ENCODE measurements at places on chromosomes 12 and 14. TPM values are rescaled to one million over a fixed set of nuclear protein-coding genes. Genes with fewer than 3 reads are reported as not detected.

GRCh38 chr12:125412506-125412905 lies 347.3 kb downstream of the AACS start:
- no peak for DNase-seq

GRCh38 chr12:57133916-57134315 lies 5.6 kb downstream of the LRP1 start:
- DNase-seq: no peak

GRCh38 chr14:63670692-63671091 lies 29.0 kb upstream of the WDR89 start:
- no peak for DNase-seq

DNA sequence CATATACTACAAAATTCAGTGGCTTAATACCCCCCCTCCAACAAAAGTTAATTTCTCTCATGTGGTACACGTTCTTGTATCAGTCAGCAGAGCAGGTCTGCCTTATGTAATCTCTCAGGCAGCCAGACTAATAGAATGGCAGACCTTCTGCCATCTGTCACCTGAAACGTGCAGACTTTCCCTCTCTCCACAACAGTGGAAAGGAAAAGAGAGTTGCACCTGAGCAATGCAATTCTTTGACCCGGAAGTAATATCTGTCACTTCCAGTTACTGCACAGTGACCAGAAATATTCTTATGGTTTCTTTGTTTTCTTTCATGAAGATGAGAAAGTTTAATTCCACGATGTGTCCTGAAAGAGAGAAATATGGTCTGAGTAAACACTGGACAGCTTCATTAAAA lies 14.4 kb downstream of the KERA start:
- DNase-seq: no peak

Gene EID3
- 8.5 TPM for total RNA-seq

DNA sequence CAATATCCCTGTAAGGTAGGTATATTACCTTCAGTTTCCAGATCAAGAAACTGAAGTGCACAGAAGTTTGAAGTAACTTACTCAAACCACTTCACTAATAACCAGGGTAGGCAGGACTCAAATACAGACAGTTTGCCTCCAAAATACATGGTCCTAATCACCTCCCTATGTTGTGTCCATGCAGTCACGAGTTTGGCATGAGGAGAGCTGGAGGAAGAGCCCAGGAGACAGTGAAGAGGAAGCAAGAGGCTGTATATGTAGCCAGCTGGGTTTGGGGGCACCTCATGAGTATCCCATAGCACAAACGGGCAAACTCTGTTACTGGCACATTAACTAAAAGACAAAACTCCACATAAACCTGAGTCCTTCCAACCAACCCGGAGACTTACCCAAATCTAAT lies 79.2 kb downstream of the DUSP16 start:
- no peak for DNase-seq

DNA sequence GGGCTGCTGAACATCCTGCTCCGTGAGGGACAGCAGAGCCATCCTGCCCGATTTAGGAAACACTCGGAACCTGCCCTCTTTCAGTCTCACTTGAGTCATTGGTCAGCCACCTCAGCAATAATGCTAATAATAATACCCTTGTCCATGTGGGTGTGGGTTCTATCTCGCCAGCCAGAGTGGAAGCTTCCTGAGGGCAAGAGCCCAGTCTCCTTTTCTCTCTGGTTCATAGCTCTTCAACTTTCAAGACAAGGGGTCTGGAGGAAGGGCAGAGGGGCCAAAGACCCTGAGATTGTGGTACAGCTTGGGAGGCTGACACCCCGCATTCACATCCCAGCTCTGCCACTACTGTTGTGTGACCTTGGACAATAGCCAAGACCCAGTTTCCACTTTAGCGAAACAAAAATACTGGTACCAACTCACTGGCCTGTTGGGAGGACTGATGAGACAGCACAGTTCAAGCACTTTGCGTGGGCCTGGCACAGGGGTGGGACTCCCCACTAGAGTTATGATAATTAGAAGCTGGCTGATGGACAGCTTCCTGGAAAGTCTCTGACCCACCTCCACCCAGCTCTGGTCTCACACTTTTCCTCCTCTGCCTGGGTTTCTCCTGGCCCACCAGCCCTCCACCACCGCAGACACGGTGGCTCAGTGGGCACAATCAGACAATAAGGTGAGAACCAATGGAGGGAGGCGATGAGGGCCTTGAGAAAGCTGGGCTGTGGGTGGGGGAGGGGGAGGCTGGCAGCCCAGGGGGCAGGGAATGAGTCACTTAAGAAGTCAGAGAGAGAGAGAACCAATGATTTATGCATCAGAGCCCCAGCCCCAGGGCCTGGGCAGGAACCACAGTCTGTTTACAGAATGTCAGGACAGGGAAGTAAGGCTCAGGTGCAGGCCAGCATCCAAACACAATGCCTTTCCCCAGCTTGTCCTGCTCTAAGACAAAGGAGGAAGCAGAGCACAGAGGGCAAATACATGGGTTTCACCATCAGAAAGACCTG lies 9.6 kb downstream of the FAIM2 start:
- DNase-seq: no peak

DNA sequence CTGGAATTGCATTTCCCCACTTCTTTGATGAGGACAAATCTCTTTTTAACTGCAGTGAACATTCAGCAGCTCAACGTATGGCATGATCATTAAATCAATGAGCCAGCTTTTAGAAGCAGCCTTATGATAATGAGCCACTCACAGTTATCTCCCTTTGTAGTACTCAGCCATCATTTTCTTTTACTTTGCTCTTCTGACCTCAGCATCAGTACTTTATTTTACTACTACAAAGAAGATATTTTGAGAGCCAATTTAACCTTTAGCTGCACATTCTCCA lies 250.0 kb upstream of the CLEC14A start:
- no peak for DNase-seq

- DNase-seq: no peak
Observed at GRCh38 chr12:69913526-69913925, 88.5 kb downstream of the MYRFL start.

DNA sequence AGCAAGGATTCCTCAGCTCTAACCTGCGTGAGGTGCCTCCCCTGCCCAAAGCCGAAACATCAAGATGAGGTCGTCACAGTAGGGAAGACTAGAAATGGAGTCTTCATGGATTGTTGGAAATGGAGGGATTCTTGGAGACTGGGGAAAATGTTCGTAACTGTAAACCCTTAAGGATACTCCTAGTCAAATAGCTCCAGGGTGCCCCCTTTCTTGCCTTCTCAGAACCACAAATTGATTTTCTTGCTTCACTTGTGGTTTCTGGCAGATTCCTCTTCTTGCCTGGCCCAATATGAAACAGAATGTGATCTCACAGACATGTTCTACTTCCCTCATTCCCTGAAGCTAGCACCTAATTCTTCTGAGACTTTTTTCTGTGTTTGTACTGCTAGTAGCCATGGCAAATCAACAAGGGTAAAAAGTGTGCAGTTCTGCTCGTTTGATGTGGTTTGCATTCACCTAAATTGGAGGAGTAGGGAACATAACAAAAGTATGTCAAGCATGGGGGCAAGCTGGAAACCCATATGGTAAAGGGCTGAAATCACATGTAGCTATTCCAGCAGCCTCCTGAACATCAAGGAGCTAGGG lies 332.0 kb downstream of the PAWR start:
- no peak for DNase-seq

Gene STXBP6
- total RNA-seq: 18.1 TPM

- no peak for DNase-seq
Observed at GRCh38 chr12:105622846-105623736, 292.6 kb downstream of the C12orf75 start.

GRCh38 chr14:24766434-24766833 lies 132.4 kb upstream of the GZMB start:
- no peak for DNase-seq

DNA sequence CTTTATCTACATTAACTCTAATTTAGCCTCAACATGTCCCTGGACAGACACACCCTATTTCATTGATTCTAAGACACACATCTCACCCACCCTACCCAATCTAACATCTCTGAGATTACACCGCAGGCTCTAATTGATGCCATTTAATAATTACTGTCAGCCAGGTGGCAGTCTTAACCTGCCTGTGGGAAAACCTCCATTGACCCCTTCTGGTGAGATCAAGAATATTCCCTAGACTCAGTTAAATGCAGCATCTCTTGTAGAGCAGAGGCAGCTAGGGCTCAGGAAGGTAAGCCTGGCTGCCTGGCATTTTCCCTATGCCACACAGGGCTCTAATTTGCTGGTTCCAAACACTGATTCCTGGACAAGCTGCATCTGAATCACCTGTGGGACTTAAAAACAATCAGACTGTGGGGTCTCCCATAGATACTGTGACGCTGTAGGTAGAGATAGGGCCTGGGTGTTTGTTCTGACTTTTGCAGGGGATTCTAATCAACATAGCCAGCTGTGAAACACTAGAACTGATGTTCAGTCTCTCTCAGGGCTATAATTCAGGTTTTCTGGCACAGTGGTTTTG lies 14.3 kb downstream of the MCRS1 start:
- no peak for DNase-seq

DNA sequence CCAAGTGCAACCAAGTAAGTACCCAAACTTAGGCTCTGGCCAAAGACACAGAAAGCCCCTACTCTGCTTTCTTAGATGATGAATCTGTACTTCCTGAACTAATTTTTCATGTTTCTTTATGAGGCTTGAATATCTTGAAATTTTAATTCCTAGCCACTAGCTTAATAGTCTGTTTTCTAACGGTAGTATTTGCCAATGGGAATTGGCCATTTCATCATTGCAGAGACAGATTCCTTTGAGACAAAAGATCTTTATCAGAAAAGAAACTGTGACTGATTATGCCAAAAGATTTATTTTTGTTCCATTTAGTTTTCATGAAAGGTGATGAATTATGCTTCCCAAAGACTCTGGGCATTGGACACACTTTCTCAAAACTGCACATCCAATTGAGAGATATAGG lies 48.7 kb downstream of the DAD1 start:
- no peak for DNase-seq

DNA sequence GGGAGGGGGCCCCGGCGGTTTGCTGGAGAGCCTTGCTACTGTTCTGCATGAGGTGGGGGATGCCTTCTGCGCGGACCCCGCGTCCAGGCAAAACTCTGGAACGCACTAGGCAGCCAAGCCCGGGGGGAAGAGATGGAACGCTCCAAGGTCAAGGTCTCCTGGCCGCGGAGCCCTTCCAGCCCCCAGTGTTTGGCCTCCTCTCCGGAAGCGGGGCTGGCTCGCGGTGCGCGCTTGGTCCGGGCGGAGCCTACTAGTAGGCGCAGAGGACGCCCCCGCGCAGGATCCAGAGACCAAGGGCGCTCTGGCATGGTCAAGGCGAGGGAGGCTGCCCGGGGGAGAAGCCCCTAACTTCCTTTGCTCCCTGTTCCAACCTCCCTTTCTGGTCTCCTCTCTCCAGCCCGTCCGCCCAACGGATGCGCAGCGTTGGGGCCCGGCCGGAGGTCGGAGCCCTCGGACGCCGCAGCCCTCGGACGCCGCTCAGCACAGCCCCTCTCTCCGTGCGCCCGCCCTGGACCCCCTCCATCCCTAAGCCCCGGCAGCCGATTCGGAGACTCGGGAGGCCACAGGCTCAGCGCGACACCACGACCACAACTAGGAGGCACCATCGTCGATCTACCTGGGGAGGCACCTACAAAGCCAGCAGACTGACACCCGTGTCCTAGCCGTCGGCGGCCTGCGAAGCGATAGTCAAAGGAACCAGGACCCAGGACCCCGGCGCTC lies 669 bp upstream of the KCNK13 start:
- DNase-seq: no peak

DNA sequence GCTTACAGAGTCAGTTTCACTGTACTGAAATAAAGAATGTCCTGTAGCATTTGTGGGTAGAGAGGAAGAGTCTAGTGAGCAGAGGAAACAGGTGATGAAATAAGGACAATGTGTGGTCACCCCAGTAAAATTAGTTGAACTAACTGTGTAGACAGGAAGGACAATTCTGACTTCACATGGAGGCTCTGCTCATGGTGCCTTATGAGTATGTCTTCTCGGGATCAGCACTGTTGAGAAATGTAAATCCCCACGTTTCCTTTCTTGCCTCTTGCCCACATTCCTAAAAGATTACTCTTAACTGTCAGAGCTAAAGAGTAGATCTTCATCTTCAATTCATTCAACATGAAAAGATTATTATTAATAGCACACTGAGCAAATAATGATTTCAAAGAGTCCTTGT lies 113.2 kb upstream of the FLRT2 start:
- no peak for DNase-seq

Gene GALNT9
- total RNA-seq: not detected

Gene MGST1
- total RNA-seq: 80.6 TPM

All from sciatic nerve (tissue), 2 donors.